ENCODE measurements at places on chromosomes 3 and 15. TPM values are rescaled to one million over a fixed set of nuclear protein-coding genes. Genes with fewer than 3 reads are reported as not detected.

DNA sequence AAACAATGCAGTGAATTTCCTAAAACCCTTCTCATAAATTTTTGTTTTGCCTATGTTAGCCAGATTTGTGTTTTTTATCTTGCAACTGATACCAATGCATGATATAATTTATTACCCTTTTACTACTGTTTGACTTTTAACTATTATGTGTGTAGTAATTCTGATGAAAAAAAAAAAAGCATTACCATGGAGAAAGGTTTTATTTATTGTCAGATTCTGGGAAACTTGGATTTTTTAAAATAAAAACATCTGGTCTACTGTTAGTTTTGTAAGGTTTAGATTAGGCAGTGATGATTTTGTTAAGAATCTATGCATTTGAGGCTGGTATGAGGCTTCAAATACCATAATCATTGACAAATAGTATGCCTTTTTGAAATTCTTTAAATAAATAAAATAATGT is 470.4 kb upstream of the ROBO1 start:
- DNase-seq: no peak

- DNase-seq: no peak
Measured at GRCh38 chr15:92410537-92410936, 16.9 kb downstream of the ST8SIA2 start.

DNA sequence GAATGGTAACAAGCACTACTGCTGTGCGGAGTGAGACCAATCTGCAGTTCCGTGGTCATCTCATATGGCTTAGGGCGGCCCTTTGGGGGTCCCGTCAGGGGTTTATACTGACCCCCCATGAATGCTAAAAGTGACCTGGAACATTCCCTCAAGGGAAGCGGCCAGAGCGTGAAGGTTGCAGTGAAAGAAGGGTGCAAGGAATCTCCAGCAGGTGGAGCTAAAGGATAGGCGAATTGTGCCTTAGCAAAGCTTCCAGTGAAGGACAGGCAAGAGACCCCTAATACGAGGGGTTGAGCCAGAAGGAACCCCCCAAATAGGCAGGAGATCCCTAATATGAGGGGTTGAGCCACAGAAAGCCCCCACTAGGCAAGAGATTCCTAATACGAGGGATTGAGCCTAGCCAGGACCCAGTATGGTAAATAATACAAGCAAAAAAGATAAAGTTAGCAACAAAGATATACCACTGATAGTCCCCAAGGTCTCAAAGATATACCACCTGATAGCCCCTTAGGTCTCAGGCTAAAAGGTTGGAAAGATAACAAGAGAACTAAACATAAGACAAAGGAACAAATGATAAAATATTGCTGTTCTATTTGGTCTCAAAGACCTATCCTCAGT is 32.8 kb downstream of the ZNF589 start:
- no peak for DNase-seq

GRCh38 chr3:72892870-72893269 is 5.0 kb downstream of the GXYLT2 start:
- DNase-seq: no peak

GRCh38 chr3:88113311-88114162 is 36.2 kb upstream of the C3orf38 start:
- no peak for DNase-seq

GRCh38 chr3:45881078-45882022 is 5.0 kb upstream of the CCR9 start:
- DNase-seq: no peak

GRCh38 chr3:46282041-46282440 is 39.8 kb downstream of the CCR3 start:
- no peak for DNase-seq

DNA sequence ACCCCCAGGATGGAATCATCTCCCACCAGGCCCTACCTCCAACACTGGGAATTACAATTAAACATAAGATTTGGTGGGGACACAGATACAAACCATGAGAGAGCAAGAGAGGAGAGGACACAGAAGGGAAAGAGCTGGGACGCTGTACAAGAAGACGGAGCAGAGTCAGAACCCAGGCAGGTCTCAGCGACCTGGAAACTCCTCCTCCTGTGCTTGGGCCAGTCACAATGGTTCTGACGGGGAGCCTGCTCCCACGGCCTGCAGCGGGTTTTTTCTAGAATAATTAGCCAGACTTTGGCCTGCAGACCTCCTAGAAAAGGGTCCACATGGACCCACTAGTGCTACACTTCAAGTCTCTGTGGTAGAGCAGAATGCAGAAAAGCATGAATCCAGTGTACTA is 5.6 kb downstream of the SLC12A8 start:
- no peak for DNase-seq

DNA sequence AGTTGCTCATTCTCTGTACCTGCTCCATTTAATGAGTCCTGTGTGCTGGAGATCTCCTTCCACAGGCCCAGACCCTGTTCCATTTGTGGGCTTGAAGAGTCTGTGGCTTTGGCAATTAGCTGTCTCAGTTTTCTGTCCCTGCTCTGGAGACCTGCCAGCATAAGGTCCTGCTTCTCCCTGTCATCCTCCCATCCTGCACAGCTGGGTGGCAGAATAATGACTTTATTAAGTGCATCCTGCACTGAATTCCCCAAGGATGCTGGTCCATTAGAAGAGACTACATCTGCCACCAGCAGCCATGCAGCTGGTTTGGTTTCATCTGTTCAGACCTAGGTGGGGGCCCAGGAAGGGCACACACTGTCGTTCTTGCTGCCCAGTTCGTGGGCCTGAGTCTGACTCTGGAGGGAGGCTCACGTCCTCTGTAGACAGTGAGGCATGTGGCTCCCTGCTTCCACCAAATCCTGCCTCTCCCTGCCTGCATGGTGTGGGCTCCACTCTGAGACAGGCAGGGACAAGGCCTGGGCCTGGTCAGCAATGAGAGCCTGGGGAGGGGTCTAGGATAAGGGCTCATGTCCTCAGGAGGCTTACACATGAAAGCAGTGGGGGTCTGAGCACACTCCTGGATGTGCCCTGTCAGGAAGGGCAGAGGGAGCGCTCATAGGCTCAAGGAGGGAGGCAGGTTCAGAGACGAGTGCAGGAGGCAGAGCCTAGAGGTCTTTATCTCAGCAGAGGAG is 78.4 kb upstream of the PRR23E start:
- no peak for DNase-seq

- no peak for DNase-seq
Measured at GRCh38 chr3:52128118-52128683, 26.0 kb downstream of the POC1A start.

DNA sequence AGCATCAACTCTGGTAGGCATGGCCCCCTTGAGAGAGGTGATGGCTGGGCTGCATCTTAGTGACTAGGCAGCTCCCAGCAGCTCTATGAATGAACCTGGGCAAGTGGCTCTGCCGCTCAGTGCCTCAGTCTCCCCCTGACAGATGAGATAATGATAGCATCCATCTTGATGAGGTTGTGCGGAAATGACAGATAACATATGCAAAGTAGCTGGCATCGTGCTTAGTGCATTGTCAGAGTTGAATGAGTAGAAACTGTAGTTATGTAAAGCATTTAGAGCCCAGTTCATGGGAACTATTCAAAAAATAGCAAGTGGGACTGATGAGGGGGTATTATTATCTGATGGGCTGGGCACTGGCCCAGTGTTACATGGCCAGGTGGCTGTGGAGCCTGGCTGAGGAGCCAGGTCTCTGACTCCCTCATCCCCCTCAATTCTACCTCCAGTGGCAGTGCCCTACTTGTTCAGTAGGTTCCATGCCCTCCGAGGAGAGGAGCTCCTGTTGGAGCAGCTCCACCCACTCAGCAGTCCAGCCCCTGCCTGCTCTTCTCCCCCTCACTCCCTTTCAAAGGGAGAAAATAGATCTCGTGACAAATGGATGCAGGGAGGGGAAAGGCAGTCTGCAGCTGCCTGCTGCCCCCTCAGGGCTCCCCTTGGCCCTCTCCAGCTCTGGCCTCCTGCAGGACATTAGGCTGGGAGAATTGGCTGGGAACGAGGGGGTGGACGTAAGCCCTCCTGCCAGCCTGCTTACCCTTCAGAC is 6.6 kb downstream of the PRKCD start:
- DNase-seq: no peak

DNA sequence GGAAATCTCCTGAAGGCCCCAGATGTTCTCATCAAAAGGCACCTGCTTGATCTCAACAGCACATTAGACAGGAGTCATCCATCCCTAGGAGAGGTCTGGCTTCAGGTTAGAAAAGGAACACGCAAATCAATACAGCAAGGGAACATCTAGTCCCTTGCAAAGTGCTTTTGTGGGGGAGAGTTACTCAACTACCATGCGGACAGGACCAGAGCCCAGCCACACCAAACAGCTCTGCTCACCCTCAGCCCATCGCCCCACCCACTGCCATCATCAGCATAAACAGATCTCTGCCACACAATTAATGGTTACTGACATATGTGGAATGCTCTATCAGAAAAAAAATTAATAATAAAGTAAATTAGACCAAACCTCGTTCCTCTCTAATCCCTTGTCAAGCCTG is 85.6 kb downstream of the MYLK start:
- DNase-seq: no peak

DNA sequence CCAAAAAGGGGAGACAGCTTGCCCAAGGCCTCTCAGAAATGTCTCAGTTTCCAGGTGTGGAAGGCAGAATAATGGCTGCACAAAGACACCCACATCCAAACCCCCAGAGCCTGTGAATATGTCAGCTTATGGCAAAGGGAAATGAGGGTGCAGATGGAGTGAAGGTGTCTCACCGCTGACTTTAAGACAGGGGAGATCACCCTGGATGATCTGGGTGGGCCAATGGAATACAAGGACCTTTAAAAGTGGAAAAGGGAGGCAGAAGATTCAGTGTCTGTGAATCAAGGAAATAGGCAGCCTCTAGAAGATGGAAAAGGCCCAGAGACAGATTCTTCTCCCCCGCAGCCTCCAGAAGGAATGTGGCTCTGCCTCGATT is 48.8 kb upstream of the ATP2B2 start:
- DNase-seq: peak; percentile 28

GRCh38 chr15:72786676-72787345 is 3.3 kb upstream of the ADPGK start:
- no peak for DNase-seq

GRCh38 chr15:85854345-85855097 is 59.8 kb upstream of the KLHL25 start:
- DNase-seq: peak; percentile 35

DNA sequence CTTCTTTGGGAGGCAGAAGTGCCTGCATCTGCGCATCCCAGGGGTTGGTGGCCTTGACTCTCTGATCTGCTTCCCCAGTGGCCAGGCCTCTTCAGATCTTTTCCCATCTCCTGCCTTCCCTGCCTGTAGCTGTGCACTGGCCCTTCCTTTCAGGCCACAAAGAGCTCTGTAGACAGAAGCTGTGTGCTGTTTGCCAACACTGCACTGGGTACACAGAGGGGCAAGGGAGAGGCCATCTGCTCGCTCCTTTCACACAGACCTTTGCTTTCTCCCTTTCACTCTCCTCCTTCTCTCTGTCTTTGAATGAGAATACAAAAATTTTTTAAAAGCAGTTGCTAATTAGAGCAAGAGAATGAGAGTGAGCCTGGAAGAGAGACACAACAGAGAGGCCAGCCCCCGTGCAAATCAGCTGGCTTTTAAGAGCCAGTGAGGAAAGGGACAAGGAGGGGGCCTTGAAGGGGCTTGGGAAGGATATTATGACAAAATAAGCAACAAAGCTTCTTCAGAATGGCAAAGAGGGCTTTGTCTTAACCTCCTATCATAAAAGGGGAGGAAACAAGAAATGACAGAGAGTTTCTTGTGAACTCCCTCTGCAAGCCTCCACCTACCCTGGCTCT is 170.9 kb downstream of the EPHB1 start:
- DNase-seq: no peak

- no peak for DNase-seq
Measured at GRCh38 chr3:97691354-97691753, 73.2 kb upstream of the ARL6 start.

GRCh38 chr3:126070146-126070545 is 13.8 kb downstream of the SLC41A3 start:
- DNase-seq: no peak

GRCh38 chr3:17643691-17644090 is 98.7 kb downstream of the TBC1D5 start:
- DNase-seq: no peak

DNA sequence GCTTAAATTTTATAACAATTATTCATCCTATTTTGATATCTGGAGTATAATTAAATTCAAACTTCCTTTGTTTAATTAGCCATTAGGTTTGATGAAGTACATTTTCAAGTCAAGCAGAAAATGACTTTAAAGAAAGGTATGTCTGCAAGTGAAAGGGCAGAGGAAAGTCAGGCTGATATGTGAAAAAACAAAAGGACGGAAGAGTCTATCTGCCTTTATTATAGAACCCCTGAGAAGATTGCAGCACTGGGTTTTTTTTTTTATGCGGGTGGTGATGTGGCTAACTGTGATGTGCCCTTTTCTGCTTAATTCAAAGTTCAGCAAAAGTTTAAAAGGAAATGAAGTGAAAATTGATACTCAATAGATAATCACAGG is 83.2 kb downstream of the COL8A1 start:
- DNase-seq: no peak

DNA sequence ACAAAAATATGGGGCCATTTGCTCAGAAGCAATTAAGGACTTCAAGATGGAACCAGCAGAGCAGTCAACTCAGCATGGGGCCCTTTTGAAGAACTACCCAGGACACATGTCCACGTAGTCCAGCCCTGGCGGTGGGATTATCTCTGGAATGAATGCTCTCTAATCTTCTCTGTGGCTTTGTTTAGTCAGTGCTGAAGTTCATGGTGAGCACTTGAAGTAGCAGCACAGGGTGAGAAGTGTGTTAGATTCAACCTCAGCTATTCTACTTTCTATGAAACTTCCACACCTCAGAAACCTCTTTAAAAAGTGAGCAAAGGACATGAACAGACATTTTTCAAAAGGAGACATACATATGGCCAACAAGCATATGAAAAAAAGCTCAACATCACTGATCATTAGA is 74.4 kb downstream of the THRB start:
- DNase-seq: no peak

GRCh38 chr3:107855710-107856109 is 235.1 kb downstream of the CD47 start:
- no peak for DNase-seq

GRCh38 chr3:10444511-10444910 is 60.9 kb downstream of the ATP2B2 start:
- no peak for DNase-seq

- DNase-seq: no peak
Measured at GRCh38 chr3:86990012-86990733, 776 bp downstream of the VGLL3 start.

GRCh38 chr3:125033135-125033534 is 22.7 kb downstream of the HEG1 start:
- DNase-seq: no peak

ISLR2 gene
- total RNA-seq: 0.61 TPM

ACAD11 gene
- total RNA-seq: 24.8 TPM

SNAPC5 gene
- total RNA-seq: 18.4 TPM
